ENCODE measurements at places on chromosomes 4 and X.

DNA sequence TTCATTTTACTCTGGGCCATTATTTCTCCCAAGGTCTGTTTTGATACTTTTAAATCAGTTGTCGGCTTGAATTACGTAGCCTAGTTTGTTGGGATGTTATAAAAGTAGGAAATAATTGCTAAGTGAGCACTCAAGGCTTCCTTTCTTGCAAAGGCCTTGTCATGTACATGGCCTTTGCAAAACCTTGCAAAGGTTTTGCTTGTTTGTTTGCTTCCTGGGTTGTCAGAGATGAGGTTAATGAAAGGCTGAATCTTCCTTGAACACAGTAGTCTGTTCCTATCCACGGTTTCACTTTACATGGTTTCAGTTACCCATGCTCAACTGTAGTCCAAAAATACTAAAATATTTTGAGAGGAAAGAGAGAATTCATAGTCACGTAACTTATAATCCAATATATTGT, 113.5 kb downstream of the NAA11 start:
- DNase-seq = no peak

GRCh38 chrX:29617276-29617675, 598.1 kb upstream of the MAGEB2 start:
- DNase-seq = no peak

GRCh38 chr4:84778041-84778440, 188.4 kb downstream of the WDFY3 start:
- DNase-seq = no peak

DNA sequence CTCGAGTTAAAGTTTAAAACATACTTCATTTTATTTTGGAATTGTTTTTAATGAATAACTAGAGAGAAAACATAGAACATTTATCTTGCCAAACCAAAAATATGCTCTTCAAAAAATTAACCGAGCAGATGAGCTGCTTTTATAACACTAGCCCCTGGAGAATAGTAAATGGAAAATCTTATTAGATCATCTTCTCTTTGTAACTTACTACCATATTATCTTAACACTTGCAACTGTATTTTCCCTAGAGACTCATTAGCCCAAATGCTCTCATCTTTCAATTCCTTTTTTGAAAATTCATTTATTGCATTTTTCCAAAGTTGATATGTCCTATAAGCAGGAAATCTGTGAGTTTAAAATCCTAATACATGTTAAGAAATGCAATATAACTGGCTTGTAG, 143.3 kb downstream of the CAMK2D start:
- no peak for DNase-seq

- DNase-seq = no peak
These were observed 14.2 kb upstream of the OSTC start for GRCh38 chr4:108636246-108636645.

GRCh38 chr4:114041117-114041475, 61.6 kb upstream of the ARSJ start:
- DNase-seq = no peak

DNA sequence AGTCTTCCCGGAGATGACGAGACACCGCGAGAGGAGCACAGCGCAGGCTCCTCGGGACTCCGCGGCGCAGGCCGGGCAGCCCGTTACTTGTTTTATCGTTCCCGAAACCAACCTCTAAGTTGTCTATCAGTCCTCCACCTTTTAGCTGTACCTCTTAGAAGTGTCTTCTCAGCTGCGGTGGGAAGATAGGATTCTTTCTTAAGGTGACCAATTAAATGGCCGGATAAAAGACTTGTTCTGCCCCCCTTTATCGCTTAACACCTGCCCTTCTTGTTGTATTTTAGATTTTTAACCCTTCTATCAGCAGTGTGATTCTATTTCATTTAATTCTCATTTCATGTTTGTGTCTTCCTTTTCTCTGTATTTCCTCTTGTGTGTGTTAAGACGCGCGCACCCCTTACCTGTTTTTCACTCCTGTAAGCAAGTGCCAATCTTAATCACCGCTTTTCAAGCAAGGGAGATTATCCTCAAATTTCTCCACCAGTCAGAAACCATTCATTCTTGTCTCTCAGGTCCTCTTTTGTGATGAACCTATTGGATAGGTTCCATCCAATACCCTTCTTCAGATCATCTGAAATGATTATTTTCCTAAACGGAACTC, at the start of gene SLC9B2:
Gene SLC9B2, minus strand, starts transcription at position 15 of the 601 bp plus-strand sequence. CDS start 9,211 bp downstream, outside the sequence.
- DNase-seq = no peak

DNA sequence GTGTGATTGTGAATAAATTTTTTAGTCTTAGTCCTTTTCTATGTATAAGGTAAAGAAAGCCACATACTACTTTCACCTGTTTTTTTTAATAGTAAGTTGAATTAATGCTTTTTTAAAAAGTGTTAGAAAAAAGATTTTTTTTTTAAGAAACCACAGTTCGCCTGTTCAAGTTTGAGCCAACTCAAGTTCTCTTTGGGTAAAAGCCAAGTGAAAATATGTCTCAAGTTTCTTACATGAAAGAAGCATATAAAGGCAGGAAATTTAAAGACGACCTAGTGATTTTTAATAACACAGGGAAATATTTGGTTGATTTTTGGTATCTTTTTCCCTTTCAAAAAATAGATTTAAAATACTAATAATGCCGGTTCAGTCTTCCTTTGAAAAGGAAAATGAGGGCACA, 369.9 kb upstream of the NR3C2 start:
- no peak for DNase-seq

DNA sequence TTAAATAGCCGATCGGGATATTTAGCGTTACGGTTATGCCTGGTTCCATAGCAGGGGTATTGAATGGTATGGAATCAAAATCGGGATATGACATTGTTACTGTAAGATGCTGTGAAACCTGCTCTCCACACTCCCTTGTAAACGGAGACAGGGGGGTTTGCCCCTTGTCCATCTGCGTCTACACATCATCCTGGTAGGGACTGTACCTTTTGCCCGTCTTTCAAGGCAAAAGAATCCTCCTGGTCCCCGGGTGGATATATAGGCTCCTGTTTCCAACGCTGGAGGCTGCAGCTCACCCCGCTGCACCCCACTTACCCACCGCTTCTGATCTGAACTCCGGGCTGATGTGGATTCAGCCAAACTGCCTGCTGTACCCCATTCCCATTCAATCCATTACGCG, 189.1 kb downstream of the SHOX start:
- no peak for DNase-seq

DNA sequence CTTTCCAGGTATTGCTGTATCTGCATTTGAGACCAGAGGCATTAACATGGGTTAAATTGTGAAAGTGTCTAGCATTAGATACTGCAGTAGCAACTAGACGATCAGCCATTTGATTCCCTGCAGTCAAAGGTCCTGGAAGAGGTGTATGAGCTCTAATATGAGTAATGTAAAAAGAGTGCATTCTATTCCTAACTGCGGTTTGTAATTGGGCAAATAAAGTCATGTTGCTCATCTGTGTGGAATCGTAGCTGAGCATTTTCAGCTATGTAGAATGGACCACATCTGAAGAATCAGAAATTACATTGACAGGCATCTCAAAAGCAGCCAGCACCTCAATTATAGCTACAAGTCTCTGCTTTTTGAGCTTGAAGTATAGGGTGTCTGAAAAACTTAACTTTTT, 157.6 kb downstream of the ZNF518B start:
- DNase-seq = no peak

- no peak for DNase-seq
These were observed 116.6 kb upstream of the FAT1 start for GRCh38 chr4:186840222-186840701.

- DNase-seq = no peak
These were observed 12.4 kb downstream of the BOD1L1 start for GRCh38 chr4:13615161-13615560.

GRCh38 chrX:24024819-24025740, 1.9 kb downstream of the KLHL15 start:
- DNase-seq = peak; percentile 55

DNA sequence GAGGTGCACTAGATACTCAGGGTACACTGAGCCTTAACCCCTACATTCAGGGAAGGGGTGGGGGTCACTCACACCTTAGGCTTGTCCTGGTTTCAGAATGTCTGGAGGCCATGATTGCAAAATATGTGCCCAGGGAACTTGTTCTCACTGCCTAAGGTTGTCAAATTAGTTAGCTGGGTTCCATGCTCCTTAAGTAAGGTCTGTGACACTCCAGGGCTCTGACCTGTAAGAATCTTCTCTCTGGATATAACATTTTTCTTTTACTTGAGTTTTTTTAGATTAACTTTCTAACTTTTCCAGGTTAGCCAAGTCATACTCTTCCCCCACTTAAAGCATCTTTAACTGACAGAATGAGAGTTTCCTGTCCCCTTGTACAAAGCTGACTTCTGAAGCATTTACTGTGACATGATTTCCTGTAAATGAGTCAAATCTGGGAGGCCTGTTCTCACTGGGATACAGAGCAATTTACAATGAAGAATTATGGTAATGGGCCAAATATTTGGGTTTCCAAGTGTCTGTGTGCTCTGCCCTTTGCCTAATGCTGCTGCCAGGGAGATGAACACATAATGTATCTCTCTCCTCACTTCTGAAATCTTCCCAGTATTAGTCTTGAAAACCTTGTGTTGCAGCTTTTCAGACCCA, 101.7 kb downstream of the GATB start:
- no peak for DNase-seq

- no peak for DNase-seq
These were observed 30.8 kb downstream of the SLITRK2 start for GRCh38 chrX:145848448-145848847.

- no peak for DNase-seq
These were observed 82.4 kb downstream of the MAGED1 start for GRCh38 chrX:51975811-51976210.

DNA sequence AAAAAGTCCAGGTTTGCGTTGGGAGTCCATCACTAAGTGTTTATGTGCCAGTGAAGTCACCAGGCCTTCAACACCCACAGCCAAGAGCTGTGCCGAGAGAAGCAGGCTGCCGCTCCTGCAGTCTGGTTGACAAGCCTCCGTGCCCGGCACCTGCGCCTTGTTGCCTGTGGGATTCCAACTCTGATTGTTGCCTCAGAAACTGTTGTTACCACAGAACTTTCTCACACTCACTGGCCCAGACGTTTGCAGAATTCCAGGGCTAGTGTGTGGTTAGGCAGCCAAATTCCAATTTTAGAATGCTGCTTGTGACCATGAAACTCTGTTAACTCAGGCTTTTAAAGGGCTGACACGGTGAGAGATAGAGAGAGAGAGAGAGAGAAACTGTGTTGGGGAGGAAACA, 119.5 kb upstream of the LIMCH1 start:
- no peak for DNase-seq

- DNase-seq = no peak
These were observed 78.8 kb upstream of the TEX13A start for GRCh38 chrX:105299286-105299685.

DNA sequence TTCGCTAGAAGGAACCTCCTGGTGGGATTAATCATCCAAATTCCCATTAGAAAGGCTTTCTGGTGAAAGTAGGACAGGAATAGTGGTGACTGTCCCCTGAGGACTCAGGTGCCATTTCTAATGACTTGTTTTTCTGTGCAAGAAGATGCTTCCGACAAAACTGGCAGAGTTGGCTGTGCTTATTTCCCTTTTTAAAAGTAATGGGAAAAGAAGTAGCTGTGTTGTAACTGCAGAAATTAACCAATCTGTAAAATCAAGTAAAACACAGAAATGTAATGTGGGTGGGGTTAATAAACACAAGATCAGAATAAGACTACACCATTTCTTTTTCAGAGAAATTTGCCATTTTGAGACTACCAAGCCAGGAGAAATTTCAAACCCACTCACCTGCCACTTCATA, 55.0 kb upstream of the FAM9B start:
- no peak for DNase-seq

DNA sequence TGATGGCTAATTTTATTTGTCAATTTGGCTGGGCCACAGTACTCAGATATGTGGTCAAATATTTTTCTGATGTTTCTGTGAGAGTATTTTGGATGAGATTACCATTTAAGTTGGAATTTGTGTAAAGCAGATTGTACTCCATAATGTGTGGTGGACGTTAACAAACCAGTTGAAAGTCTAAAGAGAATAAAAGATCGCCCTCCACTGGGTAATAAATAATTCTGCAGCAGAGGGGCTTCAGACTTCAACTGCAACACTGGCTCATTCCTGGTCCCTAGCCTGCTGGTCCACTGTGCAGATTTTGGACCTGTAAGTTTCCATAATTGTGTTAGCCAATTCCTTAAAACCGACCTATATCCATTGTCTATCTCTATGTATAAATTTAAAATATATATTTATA, 540.3 kb downstream of the PCDH18 start:
- no peak for DNase-seq

GRCh38 chrX:13968198-13968597, 61.5 kb downstream of the GEMIN8 start:
- no peak for DNase-seq

GRCh38 chrX:1558761-1559468, 21.9 kb upstream of the P2RY8 start:
- no peak for DNase-seq

DNA sequence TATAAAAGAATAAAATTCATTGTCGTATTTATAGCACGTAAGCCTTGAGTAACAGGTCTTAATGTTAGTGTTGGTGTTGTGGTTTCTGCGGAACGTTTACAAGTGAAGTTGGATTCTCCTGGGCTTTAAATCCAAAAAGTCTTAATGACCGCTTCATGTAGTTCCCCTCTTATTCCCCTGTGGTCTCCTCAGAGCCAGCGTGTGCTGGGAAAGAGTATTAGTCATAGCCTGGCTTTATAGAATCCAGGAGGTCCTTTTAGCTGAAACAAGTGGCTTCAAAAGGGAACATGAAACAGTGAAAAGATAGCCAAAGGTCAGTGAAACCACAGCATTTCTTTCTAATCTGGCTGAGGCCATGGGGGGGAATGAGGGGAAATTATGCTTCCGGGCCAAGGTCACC, 79.1 kb downstream of the CLCN4 start:
- no peak for DNase-seq

DNA sequence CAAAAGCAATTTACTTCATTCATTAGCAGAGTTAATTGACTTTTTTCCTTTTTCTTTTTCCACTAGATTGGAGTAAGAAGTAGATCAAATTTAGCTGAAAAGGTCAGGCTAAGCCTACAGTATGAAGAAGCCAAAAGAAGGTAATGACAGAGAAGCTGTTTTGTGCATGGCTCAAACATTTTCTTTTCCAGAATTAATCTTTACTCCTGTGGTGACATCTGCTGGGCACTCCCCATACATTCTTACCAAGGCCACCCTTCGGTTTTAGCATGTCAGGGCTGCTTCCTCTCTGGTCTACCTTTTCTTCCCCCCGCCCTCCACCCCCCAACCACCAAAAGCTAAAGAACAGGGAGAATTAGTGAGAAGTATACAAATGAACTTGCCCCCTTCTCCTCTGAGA, 70.2 kb downstream of the CLDN22 start:
- no peak for DNase-seq

GRCh38 chrX:18065956-18066355, 154.7 kb downstream of the BEND2 start:
- DNase-seq = no peak

DNA sequence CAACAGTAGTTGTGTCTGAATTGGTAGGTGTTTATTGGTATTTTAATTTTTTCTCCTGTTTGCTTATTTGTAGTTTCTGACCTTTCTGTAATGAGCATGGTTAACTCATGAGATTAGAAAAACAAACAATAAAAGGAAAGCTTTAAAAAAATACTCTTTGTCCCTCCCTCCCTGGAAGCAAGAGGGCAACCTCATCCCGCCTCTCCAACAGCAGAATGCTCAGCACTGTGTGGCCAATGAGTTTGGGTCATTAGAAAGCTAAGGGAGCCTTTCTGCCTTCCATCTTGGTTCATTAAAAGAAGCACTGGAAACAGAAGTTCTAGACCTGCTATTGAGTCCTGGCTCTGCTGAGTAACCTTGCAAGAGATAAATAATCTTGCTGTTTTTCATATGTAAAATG, 33.9 kb downstream of the TRPC5 start:
- DNase-seq = no peak

- DNase-seq = no peak
These were observed 576.5 kb upstream of the GNPDA2 start for GRCh38 chr4:45302828-45303227.

GRCh38 chr4:100823993-100824323, 306.1 kb upstream of the EMCN start:
- DNase-seq = no peak

All from stimulated activated CD8-positive, alpha-beta memory T cell treated with anti-CD3 and anti-CD28 coated beads, Interleukin-15, amount 100 ng/mL, for 4 hours (primary cell).